ENCODE measurements at places on chromosomes 13 and 19.

- DNase-seq: peak; percentile 39
Measured at GRCh38 chr13:52695856-52696255, 43.2 kb downstream of the SUGT1 start.

- DNase-seq: no peak
Measured at GRCh38 chr19:3227054-3227626, 2.7 kb downstream of the CELF5 start.

DNA sequence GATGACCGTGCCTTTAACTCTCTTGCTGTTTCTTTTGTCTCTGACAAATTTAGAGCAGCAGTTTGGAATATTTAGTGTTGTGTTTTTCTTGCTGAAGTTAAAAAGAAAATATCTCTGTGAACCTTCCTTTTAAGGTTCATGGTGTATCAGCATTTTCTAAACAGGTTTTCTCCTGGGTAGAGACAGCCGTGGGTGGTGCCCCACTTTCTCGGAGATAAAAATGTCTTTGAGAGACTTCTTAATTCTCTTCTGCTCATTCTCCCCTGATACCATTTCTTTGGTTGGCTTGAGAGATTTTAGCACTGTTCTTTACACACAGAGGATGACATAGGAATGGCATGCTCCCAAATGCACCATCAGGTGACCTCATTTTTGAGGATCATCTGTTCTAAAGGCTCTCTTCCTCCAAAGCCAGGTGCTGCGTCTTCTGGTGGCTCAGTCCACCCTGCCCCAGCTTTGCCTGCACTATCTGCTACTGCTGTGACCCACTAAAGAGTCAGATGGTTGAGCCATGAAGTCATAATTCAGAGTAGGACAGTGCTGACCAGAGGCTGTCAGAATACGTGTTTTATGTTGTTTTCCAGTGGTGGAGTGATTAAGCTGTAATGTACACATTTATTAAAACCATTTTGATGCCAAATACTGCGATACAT lies 90.3 kb upstream of the SLC10A2 start:
- DNase-seq: no peak

DNA sequence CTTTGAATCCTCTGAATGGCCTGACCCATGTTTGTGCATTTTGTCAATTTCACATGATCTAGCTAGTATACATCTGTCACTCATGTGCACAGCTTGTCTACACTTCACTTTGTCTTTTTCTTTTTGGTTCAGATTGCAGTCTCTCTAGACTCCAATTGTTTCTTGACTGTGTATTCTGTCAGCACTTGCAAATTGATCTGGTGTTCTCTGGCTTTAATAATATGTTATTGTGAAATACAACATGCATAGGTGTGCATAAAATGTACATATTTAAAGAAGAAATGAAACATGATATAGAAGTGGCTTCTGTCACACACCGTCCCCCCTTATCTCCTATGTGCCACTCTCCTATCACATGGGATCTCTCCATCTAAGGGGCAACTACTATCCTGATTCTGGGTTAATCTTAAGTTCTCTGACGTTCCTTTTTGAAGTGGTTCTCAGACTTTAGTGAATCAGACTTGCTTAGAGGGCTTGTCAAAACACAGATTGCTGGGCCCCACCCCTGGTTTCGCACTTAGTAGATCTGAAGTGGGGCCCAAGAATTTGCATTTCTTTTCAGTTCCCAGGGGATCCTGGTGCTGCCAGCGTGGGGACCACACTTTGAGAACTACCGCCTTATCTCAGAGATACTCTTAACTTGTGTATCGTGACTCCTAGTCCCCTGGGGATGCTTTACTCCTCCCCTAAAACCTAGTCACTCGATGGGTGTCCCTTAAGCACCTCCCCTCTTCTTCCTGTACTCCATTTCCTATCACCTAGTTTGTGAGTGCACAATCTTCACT lies 5.8 kb downstream of the KRTDAP start:
- no peak for DNase-seq

GRCh38 chr13:42239161-42239560 lies 32.8 kb upstream of the AKAP11 start:
- DNase-seq: no peak

- no peak for DNase-seq
Measured at GRCh38 chr13:28355046-28355821, 139.7 kb downstream of the FLT1 start.

DNA sequence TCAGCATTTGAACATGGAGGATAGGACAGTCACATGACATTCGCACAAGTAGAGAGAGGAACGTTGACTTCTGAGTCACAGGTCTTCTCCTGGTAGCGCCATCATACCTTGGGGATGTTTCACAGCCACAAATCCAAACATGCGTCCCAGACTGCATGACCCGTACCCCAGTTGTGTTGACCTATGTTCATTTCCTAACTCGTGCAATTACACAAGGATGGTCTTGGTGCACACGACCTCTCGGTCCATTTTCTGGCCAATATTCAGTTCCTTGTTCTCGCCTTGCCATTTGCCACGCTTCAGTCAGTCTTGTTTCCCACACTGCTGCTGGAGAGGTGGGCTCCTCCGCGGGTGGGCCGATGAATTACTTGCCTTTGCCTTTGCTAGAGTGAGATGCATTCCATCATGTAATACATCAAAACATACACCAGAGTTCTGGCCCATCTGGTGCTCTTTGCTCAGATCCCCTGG lies 87.3 kb downstream of the COL4A2 start:
- DNase-seq: no peak

GRCh38 chr19:50147462-50148423 lies 15.3 kb downstream of the IZUMO2 start:
- DNase-seq: peak; percentile 63

- no peak for DNase-seq
Measured at GRCh38 chr13:99332456-99332855, 25.3 kb upstream of the GPR183 start.

DNA sequence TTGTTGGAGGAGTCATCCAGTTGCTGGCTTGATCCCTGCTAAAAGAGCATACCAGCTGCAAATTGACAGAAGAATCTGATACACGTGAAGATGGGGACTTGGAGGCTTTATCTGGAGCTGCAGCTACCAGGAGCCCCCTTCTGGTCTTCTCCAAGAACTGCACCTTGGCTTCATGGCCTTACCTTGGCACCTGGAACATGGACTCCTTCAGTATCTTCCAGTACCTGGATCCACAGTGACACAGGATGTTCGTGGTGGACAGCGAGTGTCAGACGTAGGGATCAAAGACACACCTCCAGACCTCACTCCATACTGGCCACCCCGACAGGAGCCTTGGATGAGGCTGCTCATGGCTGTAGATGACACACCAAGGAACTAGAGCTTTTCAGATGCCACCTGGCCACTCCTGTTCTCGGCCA lies 9.9 kb upstream of the ACSBG2 start:
- peak; percentile 80 for DNase-seq

- no peak for DNase-seq
Measured at GRCh38 chr19:3146677-3147100, 10.9 kb downstream of the GNA15 start.

- peak; percentile 80 for DNase-seq
Measured at GRCh38 chr19:3669947-3670795, 30.1 kb downstream of the PIP5K1C start.

- no peak for DNase-seq
Measured at GRCh38 chr19:46603195-46603637, 2.1 kb downstream of the CALM3 start.

DNA sequence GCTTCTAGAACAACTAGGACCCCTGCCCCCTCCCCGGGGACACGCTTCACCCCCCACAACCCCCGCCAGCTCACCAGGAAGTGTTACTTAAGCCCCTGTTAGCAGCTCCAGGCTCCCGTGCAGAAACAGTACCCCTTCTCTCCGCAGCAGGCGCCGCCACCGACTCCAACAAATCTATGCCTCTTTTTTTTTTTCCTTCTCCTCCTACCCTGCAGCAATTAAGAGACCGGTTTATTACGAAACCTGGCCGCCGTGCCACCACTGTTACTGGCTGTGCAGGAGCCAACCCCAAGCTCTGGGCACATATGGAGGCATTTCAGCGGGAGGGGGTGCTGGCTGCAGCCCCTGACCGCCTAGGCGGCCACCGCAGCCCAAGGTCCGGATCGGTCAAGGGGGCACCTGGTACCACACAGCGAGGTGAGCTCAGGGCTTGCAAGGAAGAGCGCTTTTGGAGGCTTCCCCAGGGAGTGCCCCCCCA lies 2.4 kb downstream of the GADD45B start:
- peak; percentile 73 for DNase-seq

All from fibroblast of skin of right biceps (primary cell).